ENCODE measurements at places on chromosomes 3 and 15. TPM values are rescaled to one million over a fixed set of nuclear protein-coding genes. Genes with fewer than 3 reads are reported as not detected.

LYZL4 gene
- total RNA-seq = not detected

SPATA12 gene
- total RNA-seq = 0.10 TPM

IL17RD gene
- total RNA-seq = 3.5 TPM

SPTBN5 gene
- 2.1 TPM for total RNA-seq

KLHL40 gene
- not detected for total RNA-seq

PLXNB1 gene
- total RNA-seq = 22.8 TPM

PROS1 gene
- 16.8 TPM for total RNA-seq

SPTSSB gene
- total RNA-seq = 3.7 TPM

LRRC34 gene
- 1.2 TPM for total RNA-seq

AP3B2 gene
- 0.95 TPM for total RNA-seq

SLC6A20 gene
- total RNA-seq = 0.28 TPM

INSYN1 gene
- 2.6 TPM for total RNA-seq

CCDC54 gene
- total RNA-seq = not detected

ACSBG1 gene
- total RNA-seq = 0.31 TPM

SERINC4 gene
- total RNA-seq = not detected

FBXW12 gene
- not detected for total RNA-seq

ZCWPW2 gene
- 0.82 TPM for total RNA-seq

SHC4 gene
- 0.10 TPM for total RNA-seq

IQCF2 gene
- not detected for total RNA-seq

CAPN3 gene
- total RNA-seq = 0.31 TPM

FGF7 gene
- not detected for total RNA-seq

PDCD6IP gene
- total RNA-seq = 205 TPM

KIAA1143 gene
- 17.5 TPM for total RNA-seq

HEG1 gene
- total RNA-seq = 141 TPM

BTD gene
- total RNA-seq = 22.7 TPM

RTP1 gene
- total RNA-seq = not detected

NR2C2 gene
- total RNA-seq = 30.6 TPM

CCR3 gene
- not detected for total RNA-seq

DBR1 gene
- 21.8 TPM for total RNA-seq

CASR gene
- not detected for total RNA-seq

NEK10 gene
- 5.7 TPM for total RNA-seq

GOLGA8M gene
- total RNA-seq = 0.87 TPM

POLR2H gene
- total RNA-seq = 156 TPM

PPP2R3A gene
- 8.1 TPM for total RNA-seq

FILIP1L gene
- 3.2 TPM for total RNA-seq

THUMPD3 gene
- 43.5 TPM for total RNA-seq

ALCAM gene
- total RNA-seq = 32.3 TPM

GOLGA6L9 gene
- 5.8 TPM for total RNA-seq

AAGAB gene
- total RNA-seq = 102 TPM

C3orf49 gene
- total RNA-seq = not detected

DAZL gene
- not detected for total RNA-seq

PARP6 gene
- total RNA-seq = 85.7 TPM

NAALADL2 gene
- total RNA-seq = 2.7 TPM

FBXO40 gene
- total RNA-seq = not detected

Data from Panc1 (cell line).